Stimulated activated CD8-positive, alpha-beta memory T cell treated with anti-CD3 and anti-CD28 coated beads, Interleukin-12 subunit alpha, Interleukin-12 subunit beta, amount 100 ng/mL, for 4 hours (primary cell): ENCODE measurements at places on chromosomes 11 and 22.

- DNase-seq: peak; percentile 63
These were observed 5.9 kb downstream of the LMNTD2 start for GRCh38 chr11:554428-555226.

GRCh38 chr11:60184824-60185511 lies 2.1 kb upstream of the MS4A6A start:
- DNase-seq: no peak

DNA sequence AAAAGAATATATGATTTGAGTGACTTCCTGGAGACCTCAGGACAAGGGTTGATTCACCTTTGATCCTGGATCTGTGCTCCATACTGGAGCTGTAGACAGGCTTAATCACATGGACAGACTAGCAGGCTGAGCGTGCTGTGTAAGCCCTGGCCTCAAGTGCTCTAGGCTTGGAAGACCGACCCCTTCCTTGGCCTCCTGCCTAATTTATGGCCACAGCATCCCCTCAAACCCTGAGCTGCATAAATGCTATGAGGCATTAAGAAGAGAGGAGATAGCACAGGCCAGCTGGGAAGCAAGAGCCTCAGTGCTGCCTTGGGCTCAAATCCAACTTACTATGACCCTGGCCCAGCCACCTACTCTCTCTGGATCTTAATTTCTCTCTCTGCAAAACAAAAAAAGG lies 385.1 kb downstream of the BUD13 start:
- DNase-seq: no peak

- DNase-seq: no peak
These were observed 14.4 kb upstream of the SPTBN2 start for GRCh38 chr11:66743271-66743968.

DNA sequence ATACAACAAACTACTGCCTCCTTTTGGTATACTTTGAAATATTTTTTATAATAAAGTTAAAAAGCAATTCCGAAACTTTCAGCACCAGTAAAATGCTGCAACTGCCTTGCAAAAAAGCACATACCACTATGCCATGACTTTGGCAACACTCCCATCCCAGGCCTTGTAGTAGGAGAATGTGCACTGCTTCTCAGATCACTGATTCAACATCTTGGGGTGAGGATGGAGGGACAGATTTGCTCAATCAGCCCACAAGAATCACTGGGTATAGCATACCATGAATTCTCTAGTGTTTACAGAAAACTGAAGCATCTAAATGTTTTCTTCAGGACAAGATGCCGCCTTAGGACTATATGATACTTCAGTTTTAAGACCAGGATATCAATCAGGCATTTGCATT lies 14.9 kb downstream of the EIF4ENIF1 start:
- DNase-seq: no peak

DNA sequence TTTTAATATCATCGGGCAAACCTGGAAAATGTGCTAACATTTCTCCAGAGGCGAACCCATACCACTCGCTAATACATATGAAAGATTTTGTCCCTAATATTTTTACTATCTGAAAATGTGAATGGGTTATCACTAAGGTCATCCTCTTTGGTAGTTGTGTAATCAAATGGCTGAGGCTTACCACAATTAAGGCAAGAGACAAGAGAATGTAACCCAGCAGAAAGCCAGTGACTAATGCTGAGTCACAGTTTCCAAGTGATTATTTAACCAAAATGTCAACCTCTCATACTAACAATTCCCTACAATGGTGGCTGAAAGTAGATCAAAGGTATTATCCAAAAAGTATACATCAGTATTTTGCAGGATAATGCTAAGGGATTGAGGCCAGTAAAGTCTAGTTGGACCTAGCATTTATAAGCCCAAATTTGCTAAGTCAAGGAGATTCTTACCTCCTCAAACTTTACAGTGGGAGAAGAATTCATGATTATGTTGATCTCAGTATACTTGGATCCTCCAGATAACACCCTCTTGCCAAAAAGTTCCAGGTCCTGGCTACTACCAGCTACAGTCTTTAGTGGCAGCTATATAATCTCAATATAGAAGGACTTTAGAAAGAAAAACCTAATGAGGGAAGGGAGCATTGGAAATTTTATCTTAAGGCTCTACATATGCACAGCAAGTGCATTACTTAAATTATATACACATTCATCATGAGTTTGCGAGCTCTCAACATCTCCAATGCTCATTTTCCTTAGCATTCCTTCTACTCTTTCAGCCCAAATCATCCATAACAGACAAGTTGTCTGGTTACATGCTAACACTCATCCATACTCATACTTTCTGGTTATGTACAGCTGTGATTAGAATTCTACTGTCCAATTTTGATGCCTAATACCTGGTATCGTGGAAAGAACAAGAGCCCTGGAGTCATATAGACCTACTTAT lies 25.4 kb downstream of the SIK3 start:
- no peak for DNase-seq

DNA sequence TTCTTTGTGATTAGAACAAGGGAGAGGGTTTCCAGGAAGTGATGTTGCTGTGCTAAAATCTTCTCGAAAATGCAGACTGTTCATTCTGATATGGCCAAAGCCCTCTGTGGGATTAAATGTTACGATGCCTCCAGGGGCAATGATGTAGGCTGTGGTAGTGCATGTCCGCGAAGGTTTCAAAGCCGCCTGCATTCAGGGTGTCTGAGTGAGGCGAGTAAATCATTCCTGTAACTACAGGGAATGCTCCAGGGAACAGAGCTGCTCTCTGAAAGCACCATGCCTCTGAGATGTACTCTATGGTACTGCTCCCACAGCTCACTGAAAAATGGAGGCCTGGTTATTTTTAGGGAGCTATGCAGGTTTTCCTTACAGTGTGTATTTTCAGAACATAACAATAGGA lies 21.2 kb downstream of the PDGFD start:
- DNase-seq: no peak

GRCh38 chr11:132134322-132134721 lies 763.9 kb downstream of the NTM start:
- DNase-seq: no peak

DNA sequence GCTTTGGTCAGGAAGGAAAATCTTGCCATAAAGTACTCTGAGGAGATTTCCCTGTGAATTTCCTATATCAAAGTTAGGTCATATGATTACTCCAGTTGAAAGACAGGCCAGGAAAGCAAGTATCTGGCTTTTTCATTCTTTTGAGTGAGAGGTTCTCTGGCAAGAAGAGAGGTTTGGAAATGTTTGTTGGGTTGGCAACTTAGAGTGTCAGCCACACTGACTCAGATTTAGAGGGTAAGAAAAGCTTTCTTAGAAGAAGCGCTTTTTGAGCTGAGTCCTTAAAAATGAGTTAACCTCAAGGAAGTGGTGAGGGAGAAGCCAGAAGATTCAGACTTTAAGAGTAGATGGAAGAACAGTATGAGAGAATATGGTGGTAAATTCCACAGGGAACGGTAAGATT lies 86.1 kb upstream of the BDNF start:
- DNase-seq: no peak

DNA sequence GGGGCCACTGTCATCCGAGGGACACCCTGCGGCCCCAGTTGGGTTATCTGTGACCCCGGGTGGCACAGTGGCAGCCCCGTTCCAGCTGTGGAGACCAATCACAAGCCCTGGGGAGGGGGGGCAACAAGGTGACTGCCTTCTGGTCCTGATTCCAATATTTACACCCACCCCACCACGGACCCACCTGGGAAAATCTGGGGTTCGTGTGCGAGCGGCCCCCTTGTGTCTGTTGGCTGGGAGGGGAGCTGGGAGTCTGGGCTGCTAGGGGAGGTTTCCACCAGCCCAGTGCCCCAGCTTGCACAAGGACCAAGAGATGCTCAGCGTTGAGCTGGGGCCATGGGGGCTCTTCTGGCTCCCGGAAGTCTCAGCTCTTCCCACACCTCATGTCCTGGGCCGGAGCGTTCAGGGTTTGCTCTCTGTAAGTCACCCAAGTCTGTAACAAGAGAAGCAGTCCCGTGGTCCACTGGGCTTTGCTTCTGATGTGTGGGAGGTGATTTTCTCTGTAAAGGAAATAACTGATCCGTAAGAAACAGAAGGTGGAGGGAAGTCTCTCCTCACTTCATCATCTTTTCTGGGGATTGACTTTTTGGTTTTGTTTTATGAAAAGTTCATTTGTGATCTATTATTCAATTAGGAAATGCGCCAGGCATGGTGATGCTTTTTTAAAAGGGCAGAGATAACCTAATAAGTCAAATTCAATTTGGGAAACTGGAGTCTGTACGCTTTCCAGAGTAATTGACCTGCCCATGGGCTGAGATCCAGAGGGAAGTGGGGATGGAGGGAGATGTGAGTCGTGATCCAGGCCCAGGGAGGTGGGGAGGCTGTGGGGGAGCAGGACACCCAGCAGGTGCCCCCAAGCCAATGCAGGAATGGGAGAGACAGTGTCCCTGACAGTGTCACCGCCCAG lies 22.4 kb upstream of the GAL start:
- no peak for DNase-seq

DNA sequence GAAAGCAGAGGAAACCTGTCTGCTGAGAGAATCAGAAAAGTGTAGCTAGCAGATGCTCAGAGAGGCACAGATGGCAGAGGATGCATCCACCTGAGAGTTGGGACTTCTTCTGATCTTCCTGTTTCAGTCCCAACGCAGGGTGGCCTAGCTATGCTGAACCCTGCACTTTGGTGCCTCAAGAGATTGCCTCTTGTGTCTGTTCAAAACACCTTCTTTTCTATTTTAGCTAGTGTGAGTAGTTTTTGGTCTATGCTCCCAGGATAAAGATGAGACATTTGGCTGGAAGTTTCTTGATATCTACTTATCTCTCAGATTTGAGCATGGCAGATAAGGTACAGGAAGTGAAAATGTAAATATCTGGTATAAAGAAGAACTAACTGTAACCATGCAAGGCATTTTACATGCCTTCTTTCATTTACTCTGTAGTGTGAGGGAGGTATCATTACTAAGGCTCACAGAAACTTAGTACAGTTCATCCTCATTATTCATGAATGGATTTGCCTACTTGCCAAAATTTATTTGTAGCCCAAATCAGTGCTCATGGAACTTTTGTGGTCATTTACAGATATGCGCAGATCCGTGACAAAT lies 47.0 kb upstream of the PSMA1 start:
- DNase-seq: no peak

DNA sequence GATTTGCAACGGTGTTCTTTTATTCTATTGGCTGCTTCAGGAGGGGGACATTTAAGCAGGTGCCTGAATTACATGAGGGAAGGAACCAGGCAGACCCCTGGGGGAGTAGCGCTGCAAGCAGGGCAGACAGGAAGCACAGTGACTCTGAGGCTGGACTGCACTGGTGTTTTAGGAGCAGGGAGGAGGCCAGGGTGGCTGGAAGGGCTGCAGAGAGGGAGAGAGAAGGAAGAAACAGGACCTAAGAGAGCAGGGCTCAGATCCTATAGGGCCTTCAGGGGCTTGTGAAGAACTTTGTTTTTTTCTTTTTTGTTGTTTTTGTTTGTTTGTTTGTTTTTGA lies 62.5 kb upstream of the SORL1-AS1 start:
- DNase-seq: no peak

- no peak for DNase-seq
These were observed 60.3 kb downstream of the APOL3 start for GRCh38 chr22:36100134-36100824.

DNA sequence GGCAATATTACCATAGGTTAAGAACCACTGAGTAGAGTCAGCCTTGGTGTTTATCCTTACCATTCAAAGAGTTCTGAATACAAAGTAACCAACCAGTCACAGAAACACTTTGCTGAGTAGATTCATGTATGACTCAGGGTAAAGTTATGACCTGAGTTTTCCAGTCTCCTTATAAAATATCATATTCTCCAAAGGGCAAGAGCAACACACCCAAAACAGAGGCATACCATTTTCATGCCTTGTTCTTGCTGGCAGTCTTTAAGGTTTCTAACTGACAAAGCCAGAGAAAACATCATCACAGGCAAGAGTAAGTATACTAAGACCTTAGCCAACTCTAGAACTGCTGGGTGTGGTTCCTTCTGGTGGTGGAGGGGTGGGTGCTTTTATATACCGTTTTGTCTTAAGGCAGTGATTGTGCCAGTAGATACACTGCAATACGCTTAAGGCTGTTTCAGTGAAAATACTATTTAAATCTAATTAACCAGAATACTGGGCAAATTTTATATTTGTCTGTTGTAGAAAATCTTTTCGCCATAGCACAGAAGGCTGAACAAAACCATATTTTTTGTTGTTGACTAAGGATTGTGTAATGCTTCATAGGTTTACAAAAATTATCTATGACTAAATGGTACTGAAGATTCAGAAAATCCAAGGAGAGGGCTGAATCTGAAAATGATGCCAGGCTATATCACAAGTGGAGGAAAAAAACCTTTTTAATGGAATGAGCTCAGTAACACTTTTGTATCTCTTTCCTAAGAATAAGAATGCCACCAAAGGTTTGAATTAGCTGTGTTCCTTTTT lies 3.0 kb downstream of the ATL3 start:
- DNase-seq: no peak

GRCh38 chr11:20536784-20537183 lies 62.6 kb upstream of the SLC6A5 start:
- DNase-seq: no peak

DNA sequence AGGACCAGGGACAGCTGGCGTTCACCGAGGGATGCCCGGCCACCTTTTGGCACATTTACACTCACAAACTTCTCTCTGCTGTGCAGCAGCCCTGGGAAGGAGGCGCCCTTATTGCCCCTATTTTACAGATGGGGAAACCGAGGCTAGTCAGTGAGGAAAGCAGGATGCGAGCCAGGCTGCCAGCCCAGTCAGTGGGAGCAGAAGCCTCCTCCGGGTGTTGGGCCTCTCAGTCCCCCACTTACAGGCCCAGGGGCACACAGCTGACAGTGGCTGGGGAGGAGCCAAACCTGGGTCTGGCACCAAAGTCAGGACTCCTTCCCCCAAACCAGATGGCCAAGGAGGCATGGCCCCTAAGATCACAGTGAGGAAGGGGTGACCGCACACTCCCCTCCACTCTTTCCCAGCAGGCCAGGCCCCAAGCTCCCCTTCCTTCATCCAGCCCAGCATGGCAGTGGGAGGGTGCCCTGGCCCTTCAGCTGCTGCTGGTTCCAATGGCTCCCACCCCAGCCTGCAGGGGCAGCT lies 121.4 kb upstream of the ANO1 start:
- DNase-seq: no peak
